ENCODE measurements at places on chromosomes 2 and 18. TPM values are rescaled to one million over a fixed set of nuclear protein-coding genes. Genes with fewer than 3 reads are reported as not detected.

FZD7 gene
- 64.8 TPM for total RNA-seq

PLEKHH2 gene
- total RNA-seq: 18.8 TPM

EVX2 gene
- total RNA-seq: under 0.01 TPM

COL6A3 gene
- total RNA-seq: 4,247 TPM

CYP27C1 gene
- total RNA-seq: 2.4 TPM

SMARCAL1 gene
- total RNA-seq: 15.3 TPM

FRZB gene
- total RNA-seq: 0.36 TPM

TXNDC2 gene
- total RNA-seq: 0.36 TPM

PRKAG3 gene
- under 0.01 TPM for total RNA-seq

RBM43 gene
- 11.6 TPM for total RNA-seq

PSMA8 gene
- not detected for total RNA-seq
